Activated T-cell treated with anti-CD3 and anti-CD28 coated beads for 24 hours (primary cell): ENCODE measurements at places on chromosomes 4 and X.

- no peak for DNase-seq
Observed at GRCh38 chrX:22315151-22315550, 42.4 kb downstream of the CBLL2 start.

DNA sequence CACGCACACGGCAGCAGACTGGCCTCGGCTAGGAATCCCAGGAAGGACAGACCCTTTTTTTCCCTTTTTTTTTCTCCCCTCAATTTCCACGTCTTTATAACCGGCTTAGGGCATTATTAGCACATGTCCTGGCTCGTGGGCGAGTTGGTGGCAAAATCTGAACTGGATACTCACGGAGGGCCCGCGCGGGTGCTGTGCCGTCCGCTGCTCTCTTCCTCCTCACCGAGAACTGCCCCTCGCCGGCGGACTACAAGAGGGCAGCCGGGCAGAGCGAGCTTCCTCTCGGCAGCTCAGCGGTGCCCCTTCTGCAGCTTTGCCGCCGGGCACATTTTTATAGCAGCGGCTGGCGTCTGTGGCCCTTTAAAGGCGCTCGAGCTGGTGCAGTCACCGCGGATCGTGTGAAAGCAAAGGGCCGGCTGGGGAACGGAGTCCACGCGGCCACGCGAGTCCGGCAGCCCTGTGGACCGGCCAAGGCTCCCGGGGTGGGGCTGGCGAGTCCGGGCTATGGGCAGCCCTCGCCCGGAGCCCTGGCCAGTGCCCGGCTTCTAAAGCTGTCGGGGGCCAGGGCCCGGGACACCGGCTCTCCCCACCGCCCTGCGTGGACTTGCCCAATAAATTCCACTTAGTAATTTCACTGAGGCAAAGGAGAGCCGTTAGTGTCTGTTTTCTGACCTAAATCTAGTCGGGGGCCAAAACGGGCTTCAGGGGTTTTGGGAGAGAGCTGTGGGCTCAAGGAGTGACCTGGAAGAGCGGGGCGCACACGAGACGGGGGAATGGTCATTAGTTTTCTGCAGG lies 1.3 kb upstream of the CITED1 start:
- DNase-seq: no peak

GRCh38 chrX:154490021-154490413 lies 412 bp downstream of the SLC10A3 start:
- no peak for DNase-seq

GRCh38 chrX:49988143-49988542 lies 65.7 kb downstream of the CLCN5 start:
- no peak for DNase-seq

GRCh38 chrX:2748815-2749188 lies 3.0 kb upstream of the XG start:
- DNase-seq: no peak

GRCh38 chr4:182825003-182825402 lies 92.2 kb downstream of the DCTD start:
- DNase-seq: no peak

- no peak for DNase-seq
Observed at GRCh38 chrX:100208076-100208475, 202.0 kb downstream of the PCDH19 start.

- no peak for DNase-seq
Observed at GRCh38 chr4:85968945-85969819, 390.7 kb downstream of the MAPK10 start.

- DNase-seq: no peak
Observed at GRCh38 chrX:34578237-34578636, 78.8 kb downstream of the TMEM47 start.

DNA sequence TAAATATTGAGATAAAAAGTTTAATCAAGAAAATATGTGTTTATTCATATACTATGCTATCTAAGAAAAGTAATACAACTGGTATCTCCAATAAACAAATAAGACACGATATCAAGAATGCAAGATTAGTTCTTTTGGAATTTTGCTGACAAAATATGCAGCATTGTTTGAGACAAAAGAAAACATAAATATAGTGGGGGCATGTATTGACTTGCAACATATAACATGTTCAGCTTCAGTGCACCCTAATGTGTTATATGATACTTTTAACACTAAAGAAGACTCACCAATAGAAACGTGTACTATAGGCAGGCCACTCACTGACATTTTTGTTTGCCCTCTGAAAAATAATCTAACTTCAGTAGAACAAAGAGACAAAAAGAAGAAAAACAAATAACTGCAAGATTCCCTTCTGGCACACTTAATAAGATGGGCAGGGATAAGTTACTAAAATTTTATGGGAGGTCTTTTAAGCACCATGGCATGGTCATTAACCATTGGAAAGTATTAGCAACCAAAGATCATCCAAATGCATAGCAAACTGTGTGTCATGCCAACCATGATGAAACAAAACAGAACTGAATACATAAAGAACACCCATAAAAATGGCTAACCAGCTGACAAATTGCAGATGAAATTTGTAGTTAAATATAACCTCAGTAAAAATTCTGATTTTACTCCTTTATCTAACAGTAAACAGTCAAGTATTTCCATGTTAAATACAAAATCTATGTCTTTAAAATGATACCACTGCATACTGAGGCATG lies 447.9 kb upstream of the FAM241A start:
- no peak for DNase-seq

- no peak for DNase-seq
Observed at GRCh38 chrX:2401201-2401589, 99.6 kb downstream of the DHRSX start.

- no peak for DNase-seq
Observed at GRCh38 chr4:47193179-47193578, 161.8 kb downstream of the GABRB1 start.

DNA sequence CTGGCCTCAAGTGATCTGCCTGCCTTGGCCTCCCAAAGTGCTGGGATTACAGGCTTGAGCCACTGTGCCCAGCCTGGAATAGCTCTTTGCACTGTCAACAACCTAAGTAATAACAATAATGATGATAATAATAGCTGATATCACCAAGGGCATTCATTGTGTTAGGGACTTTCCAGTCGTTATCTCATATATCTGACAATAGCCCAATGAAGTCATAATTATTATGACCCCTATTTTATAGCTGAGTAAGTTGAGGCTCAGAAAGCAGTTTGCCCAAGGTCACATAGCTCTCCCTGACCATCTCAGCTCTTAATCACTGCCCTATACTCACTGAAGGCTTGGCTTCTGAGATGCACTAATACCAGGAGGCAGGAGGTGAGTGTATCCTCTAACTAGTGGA lies 18.7 kb upstream of the MAP7D3 start:
- DNase-seq: no peak

GRCh38 chr4:48575964-48576363 lies 85.9 kb downstream of the ZAR1 start:
- no peak for DNase-seq

GRCh38 chrX:130482871-130483270 lies 81.1 kb downstream of the RBMX2 start:
- DNase-seq: no peak

- no peak for DNase-seq
Observed at GRCh38 chr4:169153481-169154087, 117.2 kb downstream of the SH3RF1 start.

GRCh38 chrX:13464599-13465275 lies 104.7 kb upstream of the EGFL6 start:
- DNase-seq: no peak

- no peak for DNase-seq
Observed at GRCh38 chr4:5996641-5997040, 21.6 kb downstream of the C4orf50 start.
